Head of caudate nucleus (tissue), 42 donors: ENCODE measurements at places on chromosomes 7 and 10.

DNA sequence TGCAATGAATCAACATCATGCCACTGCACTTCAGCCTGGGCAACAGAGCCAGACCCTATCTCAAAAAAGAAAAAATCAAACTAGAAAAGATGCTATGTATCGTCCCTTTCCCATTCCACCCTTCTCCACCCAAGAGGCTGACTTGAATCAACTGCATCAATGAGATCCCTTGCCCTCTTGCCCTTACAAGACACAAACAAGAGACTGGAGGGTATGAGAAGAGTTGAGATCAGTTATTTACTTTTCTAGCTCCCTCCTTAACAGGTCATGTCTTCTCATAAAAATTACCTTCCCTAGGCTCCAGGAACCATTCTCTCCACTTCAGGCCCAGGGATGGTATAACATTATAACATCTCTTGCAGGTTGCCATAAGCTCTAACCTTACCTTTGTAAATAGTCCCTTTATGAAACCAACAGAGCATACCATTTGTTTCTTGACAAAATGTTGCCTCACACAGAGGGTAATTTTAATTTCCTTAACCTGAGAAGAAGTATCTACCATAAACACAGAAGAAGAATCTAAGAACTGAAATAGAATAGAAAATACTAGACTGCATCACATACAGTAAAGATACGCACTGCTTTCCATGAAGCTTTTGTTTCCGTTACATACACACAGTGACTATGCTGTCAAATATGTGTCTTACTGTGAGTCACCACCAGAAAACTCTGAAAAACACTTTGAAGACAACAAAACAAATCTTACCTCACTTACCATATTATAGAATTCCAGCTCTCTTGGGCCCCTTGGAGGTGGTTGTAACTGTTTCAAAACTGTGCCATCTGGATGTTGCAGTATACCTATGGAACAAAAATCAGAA, 30.5 kb downstream of the IPMK start:
- no peak for DNase-seq

DNA sequence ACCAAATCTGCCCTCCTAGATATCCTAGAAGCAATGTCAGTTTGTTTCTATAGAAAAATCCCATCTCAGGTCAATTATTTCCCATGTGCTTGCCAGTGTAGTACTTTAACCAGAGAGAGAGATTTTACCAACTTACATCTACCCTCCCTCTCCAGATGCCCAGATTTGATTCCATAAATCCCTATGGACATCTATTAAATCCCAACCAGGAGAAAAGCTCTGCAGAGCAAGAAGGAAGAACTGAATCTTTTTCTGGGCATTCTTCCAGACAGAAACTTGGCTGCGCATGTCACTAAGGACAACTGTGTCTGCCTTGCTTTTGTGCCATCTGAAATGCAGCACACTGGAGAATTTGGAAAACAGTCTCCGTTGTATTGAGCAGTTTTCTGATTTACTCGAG, 597.6 kb downstream of the SORCS1 start:
- DNase-seq = no peak

DNA sequence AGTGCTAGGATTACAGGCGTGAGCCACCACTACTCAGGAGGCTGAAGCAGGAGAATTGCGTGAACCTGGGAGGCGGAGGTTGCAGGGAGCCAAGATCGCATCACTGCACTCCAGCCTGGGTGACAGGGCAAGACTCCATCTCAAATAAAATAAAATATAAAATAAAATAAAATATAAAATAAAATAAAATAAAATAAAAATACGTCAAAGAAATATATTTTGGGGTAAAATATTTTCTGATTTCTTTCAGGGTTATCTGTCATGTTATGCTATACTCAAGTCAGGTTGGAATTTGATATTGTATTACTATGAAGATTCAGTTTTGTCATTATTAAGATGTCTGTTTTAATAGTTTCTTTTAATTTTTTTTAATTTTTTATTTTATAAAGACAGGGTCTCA, 99.4 kb upstream of the GHITM start:
- no peak for DNase-seq

GRCh38 chr7:13524076-13524475, 465.4 kb downstream of the ETV1 start:
- no peak for DNase-seq

DNA sequence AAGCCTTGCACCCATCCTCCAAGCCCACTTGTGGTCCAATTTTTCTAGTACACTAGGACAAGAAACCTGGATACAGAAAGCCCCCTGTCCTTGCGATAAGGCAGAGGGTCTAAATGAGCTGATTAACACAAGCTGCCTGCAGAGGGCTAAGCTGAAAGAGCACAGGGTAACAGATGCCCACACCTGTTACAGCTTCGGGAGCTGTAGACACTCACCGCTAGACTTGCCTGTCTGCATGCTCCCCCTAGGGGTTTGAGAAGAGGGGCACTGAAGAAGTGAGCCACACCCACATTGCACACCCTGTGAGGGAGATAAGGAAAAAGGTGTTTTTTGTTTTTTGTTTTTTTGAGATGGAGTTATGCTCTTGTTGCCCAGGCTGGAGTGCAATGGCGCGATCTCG, 386.5 kb upstream of the AUTS2 start:
- no peak for DNase-seq

DNA sequence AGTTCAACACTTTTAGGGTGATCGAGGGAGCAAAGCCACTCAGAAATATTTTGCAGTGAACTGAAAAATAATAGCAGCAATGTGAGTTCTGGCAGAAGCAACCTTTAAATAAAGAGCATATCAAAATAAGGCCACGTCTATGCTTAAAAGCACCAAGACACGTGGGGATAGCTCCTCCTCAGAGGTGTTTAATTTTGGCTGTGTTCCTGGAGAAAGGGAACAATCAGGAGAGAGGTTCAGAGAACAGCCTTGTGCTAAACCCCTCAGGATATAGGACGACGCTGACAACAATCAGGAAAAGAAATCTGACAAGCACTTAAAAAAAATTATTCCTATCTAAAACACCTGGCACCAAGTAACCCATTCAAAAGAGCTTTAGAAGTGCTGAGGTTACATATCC, 471.9 kb upstream of the CELF2 start:
- peak; percentile 34 for DNase-seq

DNA sequence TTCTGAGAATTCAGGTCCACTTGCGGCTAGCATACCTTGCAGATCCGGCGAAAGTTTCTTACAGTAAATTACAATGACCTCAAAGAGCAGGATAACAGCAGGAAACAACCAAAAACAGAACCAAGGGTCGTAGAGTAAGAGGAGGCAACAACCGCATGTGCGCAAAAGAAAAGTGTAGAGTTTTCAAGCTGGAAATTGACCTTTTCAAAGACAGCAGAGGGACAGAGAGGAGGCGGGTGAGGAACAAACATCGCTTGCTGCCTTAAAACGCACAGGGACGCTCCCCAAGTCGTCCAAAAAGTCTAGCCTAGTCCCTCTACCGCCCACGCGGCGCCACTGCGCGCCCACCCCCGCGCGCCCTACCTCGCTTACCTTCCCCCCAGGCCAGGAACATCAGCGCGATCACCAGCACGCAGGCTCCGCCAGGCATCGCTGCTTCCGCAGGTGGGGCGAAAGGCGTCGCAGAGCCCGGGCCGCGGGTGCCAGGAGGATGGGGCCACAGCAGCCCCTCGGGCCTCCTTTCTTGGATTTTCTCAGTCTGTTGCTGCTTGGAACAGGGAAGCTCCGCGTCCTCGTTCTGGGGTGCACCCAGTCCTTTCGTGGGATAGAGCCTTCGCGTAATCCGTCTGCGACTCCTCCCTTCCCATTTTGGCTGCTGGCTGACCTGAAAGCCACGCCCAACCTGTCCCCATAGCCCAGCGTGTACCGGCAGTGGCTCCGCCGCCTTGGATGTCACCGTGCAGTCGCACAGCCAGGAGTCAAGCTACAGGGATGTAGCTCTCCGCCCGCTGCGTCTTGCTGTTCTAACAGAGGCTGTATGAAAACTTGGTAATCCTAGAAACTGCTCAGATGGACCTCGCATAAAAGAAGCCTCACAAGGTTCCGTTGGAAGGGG, at the start of gene VWDE:
Gene VWDE, minus strand, starts transcription at position 579 of the 895 bp plus-strand sequence. Its CDS starts 149 bp downstream, at position 430.
- DNase-seq = peak; percentile 81

DNA sequence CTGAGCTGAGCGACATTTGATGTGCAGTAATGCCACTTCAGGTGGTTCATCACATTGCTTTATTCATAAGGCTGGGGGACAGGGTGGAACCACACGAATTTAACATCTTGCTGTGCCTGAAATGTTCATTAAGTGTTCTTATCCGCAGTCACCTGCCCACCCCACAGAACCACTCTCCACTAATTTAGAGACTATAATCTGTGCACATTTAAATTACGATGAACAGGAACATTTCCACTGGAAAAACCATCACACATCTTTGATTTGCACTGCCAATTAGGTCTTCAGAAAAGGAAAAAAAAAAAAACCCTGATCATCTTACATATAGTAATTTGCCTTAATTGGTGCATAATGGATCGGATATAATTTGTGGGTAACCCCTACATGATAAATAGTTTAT, 2.3 kb downstream of the CDCA7L start:
- no peak for DNase-seq

DNA sequence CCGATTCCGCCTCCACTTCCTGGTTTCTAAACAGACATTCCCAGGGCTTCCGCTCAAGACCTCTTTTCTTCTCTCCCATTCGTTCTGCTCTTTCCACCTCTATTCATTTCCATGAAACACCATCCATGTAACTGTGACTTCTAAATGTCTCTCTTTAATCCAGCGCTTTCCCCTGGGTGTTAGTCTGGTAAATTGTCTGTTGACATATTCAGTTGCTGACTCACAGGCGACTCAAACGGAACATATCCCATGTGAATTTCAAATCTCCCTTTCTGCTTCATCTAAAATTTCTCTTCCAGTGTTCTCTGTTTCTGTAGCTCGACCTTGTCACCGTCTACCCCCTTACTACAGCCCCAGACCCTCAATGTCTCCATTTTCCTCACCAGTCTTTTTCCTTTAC, 119.1 kb downstream of the PFKFB3 start:
- no peak for DNase-seq

- DNase-seq = no peak
Measured at GRCh38 chr7:103866919-103867318, 122.5 kb downstream of the RELN start.

DNA sequence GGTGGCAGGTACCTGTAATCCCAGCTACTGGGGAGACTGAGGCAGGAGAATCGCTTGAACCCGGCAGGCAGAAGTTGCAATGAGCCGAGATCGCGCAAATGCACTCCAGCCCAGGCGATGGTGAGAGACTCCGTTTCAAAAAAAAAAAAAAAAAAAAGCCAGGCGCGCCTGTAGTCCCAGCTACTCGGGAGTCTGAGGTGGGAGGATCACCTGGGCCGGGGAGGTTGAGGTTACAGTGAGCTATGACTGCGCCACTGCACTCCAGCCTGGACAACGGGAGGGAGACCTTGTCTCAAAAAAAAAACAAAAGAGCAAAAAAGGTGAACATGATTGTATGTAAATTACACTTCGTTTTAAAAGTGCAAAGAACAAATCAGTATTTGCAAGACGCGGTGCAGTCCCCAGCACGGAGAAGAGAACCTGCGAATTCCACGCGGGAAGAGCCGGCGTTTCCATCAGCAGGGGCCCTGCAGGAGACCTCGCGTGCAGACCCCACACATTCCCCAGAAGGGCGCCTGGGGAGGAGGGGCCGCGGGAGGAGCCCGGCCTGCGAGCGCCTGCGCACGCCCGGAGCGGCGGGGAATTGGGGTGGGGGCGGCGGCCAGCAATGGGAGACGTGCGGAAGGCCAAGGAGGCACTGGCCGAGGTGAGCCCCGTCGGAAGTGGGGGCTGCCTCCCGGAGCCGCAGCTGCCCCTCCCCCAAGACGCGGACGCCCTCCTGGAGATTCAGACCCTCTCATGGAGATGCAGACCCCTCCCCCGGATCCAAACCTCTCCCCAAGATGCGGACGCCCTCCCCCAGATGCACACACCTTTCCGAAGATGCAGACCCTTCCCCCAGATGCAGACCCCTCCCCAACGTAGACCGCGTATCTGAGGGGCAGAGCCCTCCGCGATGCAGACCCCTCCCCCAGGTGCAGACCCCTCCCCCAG, 16.7 kb upstream of the SUN1 start:
- DNase-seq = no peak

DNA sequence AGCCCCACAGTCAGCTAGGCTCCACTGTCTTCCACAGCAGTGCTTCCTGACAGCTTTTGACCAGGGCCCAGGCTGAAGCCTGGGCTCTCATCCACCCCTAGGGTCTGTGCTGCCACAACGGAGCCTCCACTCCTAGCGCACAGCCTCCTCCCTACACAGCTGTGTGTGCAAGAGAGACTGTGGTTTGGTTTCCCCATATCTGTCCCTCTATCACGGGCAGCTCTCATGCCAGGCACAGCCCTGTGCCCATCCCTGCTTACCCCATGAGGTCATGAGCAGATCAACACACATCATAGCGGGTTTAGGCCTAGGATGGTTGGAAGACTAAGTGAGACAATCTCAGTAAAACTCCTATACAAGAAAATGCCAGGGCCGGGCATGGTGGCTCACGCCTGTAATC, 61.7 kb upstream of the PLXNA4 start:
- DNase-seq = no peak

- DNase-seq = no peak
Measured at GRCh38 chr10:78600740-78601139, 468.0 kb upstream of the ZMIZ1 start.

- no peak for DNase-seq
Measured at GRCh38 chr10:99460070-99460469, 29.6 kb upstream of the GOT1 start.
